Nephron progenitor cell (in vitro differentiated cells): ENCODE measurements at places on chromosomes 6 and 20.

DNA sequence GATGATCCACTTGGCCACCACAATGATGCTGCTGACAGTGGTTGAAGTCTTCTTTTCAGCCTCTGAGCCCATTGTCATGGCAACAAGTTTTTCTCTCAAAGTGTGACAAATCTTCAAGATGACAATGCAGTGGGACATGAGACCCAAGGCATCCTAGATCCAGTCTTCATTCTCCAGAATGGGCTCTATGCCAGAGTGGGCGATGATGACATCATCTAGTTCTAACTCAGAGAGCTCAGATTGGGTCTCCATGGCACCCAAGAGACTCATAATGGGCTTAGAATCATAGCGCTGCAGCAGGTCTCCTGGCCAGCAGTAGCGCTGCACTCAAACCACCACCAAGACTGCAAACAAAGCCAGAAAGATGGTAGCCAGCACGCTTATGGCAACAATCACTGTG, 973.6 kb downstream of the EYS start:
- no peak for DNase-seq

DNA sequence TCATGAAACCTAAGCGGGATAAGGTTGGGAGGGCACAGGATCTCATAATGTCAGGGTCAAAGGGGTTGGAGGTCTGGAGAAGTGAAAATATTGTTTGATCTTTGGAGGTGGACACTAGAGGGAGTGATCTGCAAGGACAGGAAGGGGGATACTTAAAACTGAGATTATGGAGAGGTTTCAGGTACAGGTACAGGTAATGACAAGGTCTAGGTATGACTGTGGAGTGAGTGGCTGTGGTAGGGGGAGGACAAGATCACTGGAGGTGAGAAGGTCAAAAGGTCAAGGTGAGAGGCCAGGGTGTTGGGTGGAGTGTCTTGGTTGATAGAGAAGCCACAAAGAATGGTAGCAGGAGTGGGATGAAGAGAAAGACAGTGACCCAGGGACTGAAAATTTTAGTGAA, 16.8 kb upstream of the NOTCH4 start:
- DNase-seq, result no peak

DNA sequence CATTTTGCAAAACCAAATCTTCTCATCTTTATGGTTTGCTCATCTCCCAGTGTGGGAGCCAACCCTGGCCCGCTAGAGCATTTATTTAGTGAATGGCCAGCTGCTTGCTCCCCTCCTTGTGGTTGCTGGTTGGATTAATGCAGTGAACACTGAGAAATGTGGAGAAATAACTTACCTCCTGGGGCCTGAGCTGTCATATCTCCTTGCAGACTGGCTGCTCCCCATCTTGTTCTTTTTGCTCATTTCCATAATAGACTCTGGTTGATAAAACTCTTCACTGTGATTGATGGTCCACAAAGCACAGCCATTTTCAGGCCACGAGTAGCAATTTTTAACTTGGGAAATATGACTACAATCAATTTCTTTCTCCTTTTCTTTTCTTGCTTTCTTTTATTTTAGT, 1078.5 kb upstream of the FLRT3 start:
- DNase-seq, result no peak

GRCh38 chr6:37456816-37457560, 24.0 kb downstream of the CMTR1 start:
- DNase-seq, result no peak

DNA sequence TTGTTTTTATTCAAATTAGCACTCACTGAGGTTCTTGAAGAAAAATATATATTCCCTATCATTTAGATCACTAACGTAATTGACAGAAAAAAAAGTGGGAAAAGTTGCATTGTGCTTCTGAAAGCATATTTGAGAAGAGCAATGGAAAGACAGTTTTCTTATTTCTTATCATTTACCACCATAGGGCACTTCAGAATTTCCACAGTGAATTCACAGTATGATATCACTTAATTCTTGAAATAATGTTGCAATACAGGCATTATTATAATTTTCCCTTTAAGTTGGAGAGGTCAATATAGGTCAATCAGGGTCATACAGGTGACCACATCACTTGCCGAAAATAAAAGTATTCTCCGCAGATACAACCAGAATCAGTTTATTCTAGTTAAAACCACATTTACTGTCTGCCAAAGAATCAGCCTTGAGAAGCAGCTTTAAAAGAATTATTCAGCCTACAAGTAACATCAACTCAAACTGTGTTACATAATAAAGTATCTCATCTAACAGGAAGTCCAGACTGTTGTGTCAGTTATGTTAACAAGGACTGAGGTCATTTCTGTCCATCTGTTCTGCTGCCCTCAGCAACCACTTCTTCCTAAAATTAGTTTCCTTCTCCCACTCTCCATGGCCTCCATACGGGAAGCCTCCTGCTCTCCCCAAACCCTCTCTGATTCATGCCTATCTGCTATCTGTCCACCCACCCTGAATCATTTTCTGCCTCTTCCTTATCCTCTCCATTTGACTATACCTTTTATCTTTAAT, 121.2 kb downstream of the SIM1 start:
- DNase-seq, result no peak

- no peak for DNase-seq
Measured at GRCh38 chr6:140609956-140610355, 1235.5 kb upstream of the CITED2 start.

GRCh38 chr6:169263836-169264608, 10.4 kb upstream of the THBS2 start:
- no peak for DNase-seq

DNA sequence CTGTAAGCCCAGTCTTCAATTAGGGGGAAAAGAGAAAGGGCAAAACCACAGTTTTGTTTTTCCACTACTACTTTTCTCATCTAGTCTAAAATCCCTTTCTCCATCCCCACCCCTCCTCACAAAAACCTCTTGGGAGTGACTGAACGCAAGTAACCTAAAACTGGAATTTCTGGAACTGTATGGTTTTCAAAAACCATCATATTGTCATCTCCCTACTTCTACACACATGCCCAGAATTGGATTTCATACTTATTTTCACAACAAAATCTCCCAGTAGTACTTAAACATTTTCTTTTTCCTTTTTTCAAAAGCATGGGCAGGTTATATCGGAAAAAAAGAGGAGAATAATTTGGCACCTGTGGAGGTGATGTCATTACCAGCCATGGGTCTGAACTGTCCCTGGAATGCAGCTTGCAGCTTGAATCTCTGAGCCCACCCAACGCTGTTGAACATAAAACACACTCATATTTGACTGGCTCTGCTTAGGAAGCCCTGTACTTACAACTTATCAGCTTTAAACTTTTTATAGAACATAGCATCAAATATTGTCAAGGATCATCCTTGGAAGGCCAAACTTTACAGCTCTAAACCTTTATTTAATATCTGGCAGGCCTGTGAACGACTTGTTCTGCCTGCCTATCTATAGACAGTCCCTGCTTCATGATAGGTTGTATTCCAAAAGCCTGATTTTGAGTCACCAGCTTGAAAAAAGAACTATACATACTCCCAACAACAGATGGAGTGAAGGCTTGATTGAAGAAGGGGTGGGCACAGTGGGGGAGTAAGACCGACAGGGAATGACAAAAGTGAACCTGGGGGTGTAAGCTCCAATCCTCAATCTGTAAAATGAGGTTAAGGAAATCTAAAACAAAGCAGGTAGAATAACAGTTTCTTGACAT, 59.3 kb downstream of the EPB41L2 start:
- DNase-seq, result no peak

DNA sequence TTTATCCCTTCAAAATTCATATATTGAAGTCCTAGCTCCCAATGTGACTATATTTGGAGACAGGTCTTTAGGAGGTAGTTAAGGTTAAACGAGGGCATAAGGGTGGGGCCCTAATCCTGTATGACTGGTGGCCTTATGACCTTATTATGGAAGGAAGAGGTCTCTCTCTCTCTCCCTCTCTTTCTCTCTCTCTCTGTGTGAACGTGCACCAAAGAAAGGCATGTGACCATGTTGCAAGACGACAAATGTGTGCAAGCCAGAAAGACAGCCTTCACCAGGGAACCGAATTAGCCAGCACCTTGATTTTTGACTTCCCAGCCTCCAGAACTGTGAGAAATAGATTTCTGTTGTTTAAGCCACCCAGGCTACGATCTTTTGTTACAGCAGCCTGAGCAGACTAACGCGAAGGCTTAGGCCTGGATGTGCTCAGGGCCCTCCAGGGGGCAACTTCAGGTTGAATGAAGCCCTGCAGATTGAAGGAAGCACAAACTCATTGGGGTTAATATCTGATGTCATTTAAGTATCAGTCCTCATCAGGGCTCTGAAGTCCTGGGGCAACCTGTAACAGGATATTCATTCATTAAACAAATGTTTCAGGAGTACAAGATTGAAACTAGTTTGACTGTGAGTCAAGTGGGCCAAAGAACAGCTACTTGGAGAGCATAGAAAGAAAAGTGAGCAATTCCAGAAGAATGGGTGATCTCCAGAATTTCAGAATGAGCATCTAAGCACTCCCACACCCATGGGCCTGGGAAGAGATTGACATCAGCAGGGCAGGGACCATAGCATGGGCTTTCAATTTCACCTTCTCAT, 157.4 kb upstream of the TNFAIP3 start:
- no peak for DNase-seq

GRCh38 chr20:17570347-17571152, 675 bp downstream of the DSTN start:
- peak; percentile 73 for DNase-seq

DNA sequence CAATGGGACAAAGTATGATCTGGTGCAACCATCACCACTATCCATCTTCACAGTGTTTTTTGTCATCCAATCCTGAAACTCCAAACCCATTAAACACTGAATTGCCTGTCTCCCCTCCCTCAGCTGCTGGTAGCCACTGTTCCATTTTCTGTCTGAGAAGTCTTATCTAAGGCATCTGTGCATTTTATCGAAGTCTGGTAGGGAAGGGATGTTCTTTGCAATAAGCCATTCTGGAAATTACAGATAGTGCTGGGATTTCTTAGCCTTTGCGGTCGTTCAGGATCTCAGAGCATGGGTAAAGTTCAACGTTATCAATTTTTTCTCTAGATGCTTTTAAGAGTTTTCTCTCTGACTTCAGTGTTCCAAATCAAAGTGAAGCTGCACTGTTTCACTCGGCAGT, 24.1 kb downstream of the KIF25 start:
- DNase-seq, result no peak

GRCh38 chr6:37648465-37649330, 49.0 kb downstream of the MDGA1 start:
- DNase-seq, result peak; percentile 47

- DNase-seq, result no peak
Measured at GRCh38 chr20:33235696-33236095, at the start of gene BPIFA1. Gene BPIFA1 (plus strand): TSS chr20:33235996. CDS start chr20:33237712, 1,716 bp downstream.

DNA sequence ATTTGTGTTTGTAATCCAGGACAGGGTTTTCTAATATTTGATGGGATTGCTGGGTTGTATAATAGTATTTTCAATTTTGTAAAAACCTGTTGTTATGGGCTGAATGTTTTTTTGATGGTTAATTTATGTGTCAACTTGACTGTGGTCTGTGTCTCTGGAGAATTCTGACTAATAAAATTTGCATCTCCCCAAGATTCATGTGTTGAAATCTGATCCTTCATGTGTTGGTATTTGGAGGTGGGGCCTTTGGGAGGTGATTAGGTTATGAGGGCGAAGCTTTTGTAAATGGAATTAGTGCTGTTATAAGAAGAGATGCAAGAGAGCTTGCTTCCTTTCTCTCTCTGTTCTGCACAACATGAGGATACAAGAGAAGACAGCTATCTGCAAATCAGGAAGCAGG, 48.7 kb upstream of the SAMD5 start:
- no peak for DNase-seq

- peak; percentile 82 for DNase-seq
Measured at GRCh38 chr20:44388466-44389023, 33.0 kb downstream of the HNF4A start.

- no peak for DNase-seq
Measured at GRCh38 chr20:43092386-43093088, 97.2 kb downstream of the PTPRT start.

GRCh38 chr20:15487682-15488081, 1085.6 kb downstream of the KIF16B start:
- no peak for DNase-seq

- DNase-seq, result peak; percentile 36
Measured at GRCh38 chr6:107691062-107691751, 132.9 kb downstream of the SCML4 start.

DNA sequence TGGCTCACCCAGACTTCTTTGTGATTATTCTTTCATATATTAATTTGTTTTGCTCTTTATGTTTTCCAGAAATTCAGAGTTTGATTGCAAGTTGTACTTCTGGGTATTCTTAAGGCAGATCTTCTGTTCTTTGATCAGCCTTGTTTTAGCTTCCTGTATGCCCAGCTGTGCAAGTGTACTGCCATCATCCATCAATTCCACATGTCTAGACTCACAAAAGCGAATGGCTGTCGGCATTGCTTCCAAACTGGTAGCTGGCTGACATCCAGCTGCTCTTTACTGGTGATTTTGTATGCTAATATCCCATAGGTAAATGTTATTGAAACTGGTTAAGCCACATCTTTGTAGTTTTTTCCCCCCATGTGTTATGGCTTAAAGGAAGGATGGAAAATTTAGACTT, 1084.8 kb upstream of the CITED2 start:
- DNase-seq, result no peak

- no peak for DNase-seq
Measured at GRCh38 chr20:3190681-3191111, 13.8 kb downstream of the DDRGK1 start.

DNA sequence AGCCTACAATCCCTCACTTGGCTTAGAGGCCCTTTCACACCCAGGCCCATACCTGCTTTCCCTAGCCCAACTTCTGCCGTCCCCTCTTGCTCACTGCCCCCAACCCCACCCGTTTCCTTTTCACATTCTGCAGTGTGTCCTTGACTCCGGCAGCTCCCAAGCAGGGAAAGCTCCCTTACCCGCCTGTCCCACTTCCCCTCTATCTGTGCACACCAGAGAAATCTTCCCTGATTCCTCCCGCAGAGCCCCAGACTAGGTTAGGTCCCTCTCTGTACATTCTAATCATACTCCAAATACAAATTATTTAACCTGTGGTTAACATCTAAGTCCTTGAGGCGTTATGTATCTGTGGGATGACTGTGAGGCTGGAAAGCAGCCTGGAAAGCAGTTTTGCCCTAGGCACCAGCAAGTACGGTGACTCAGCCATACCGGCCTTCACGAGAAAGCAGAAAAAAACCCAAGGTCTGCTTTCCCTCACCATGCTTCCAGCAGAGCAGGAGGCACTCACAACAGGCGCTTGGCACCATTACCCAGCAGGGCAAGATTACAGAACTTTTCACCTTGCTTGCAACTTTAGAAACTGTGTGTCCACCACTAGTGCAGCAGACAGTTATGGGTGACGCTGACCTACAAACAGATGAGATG, 22.3 kb downstream of the ELOVL5 start:
- no peak for DNase-seq

DNA sequence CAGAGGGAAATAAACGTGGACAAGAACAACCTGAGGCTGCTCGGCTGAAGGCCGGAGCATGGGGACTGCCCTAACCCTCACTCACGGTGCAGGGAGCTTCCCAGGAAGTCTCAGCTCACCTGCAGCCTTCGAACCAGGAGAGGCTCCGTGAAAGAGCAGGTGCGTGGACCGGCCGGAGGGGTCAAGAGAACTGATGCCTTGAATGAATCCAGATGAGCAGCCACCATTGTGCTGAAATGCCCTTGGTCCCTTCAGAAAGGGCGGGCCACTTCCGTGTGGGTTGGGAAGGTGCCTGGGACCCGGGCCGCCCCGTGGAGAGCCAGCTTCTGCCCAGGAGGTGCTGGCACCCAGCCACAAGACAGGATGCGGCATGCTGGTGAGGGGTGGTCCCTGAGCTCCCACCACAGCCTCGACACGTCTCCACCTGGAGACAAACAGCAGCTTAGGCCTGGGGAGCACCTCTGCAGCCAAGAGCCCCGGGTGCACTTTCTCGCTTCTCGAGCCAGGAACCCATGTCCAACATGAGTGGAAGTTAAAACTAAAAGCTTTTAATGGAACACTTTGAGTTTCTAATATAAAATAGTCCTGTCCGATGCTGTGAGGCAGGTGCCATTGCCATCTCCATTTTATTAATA, 83.5 kb downstream of the TTLL2 start:
- DNase-seq, result no peak
